CD14-positive monocyte (primary cell): ENCODE measurements at places on chromosomes 16 and 17. TPM values are rescaled to one million over a fixed set of nuclear protein-coding genes. Genes with fewer than 3 reads are reported as not detected.

The NMRAL1 gene
- 49.4 TPM for polyA plus RNA-seq

The ITGAX gene
- 71.3 TPM for polyA plus RNA-seq

The ZNF232 gene
- polyA plus RNA-seq = 3.0 TPM

The PARD6A gene
- 6.9 TPM for polyA plus RNA-seq

The GLIS2 gene
- polyA plus RNA-seq = not detected

The ITGAD gene
- polyA plus RNA-seq = not detected

The HSD11B2 gene
- not detected for polyA plus RNA-seq

The CLEC18A gene
- not detected for polyA plus RNA-seq

The PPY gene
- polyA plus RNA-seq = not detected

GRCh38 chr17:80957461-80957941 lies 34.1 kb upstream of the CHMP6 start:
- H3K27ac ChIP-seq = no peak overlapping the region
- no peak for DNase-seq
- no peaks in the 10 kb centered on the region for H3K27me3 ChIP-seq
- no peaks in the 10 kb centered on the region for H3K4me1 ChIP-seq

- DNase-seq = no peak
- H3K27ac ChIP-seq = no peak overlapping the region
- H3K36me3 ChIP-seq = no peaks in the 10 kb centered on the region
- H3K4me3 ChIP-seq = no peak overlapping the region
These were observed 13.3 kb upstream of the FOXF1 start for GRCh38 chr16:86496929-86497461.

- no peak for DNase-seq
- H3K4me3 ChIP-seq = no peak overlapping the region
- H3K4me1 ChIP-seq = no peaks in the 10 kb centered on the region
- H3K27ac ChIP-seq = no peak overlapping the region
These were observed 11.1 kb downstream of the ZNF385C start for GRCh38 chr17:42087042-42087701.

- no peaks in the 10 kb centered on the region for H3K27me3 ChIP-seq
- H3K4me1 ChIP-seq = no peaks in the 10 kb centered on the region
- no peak overlapping the region for H3K4me3 ChIP-seq
- DNase-seq = no peak
These were observed 187.6 kb downstream of the MYO1D start for GRCh38 chr17:32689348-32689747.

DNA sequence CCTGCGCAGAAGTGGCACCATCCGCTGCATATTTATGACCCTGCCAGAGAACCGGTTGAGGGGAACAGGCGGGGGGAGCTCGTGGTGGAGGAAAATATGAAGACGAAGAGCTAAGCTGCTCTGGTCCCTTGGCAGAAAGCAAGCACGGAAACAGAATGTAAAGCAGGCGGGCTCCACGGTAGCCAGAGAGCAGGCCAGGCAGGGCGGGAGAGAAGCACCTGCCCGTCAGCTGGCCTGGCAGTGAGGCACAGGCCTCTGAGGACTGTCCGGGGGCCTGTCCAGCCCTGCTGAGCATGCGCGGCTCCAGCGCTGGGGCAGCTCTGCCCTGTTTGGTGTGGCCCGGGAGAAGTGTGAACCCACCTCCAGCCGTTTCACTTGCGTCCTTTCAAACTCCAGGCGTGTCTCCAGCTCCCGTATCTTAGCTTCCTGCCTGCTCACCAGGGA lies 46.7 kb downstream of the PIPOX start:
- H3K4me3 ChIP-seq = no peak overlapping the region
- H3K4me1 ChIP-seq = no peaks in the 10 kb centered on the region
- no peak overlapping the region for H3K27ac ChIP-seq
- peaks cover 99% of the 10 kb centered on the region for H3K36me3 ChIP-seq

DNA sequence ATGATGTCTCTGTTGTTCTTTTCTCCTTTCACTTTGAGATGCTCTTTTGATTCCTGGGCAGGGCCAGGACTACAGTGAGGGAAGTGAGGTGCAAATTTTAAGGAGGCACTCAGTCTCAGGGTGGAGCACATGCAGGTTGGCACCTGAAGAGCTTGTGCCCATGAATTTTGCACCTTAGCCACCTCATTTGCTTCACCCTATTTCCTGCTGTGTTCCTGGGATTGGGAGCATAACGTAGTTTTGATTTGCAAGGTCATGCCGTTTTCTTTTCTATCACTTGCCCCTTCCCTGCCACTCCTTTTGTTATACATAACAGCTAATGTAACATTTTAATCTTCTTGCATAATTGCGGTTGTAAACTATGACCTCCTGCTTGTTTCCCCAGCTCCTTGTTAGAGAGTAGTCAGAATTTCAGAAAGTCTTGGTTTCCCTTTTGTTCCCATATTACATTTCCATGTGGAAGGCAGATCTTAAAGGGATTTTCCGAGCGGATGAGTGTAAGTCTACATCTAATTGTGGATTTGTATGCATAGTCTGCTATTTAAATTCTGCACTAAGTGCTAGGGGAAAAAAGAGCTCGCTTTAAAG lies 9.8 kb downstream of the PMFBP1 start:
- H3K27ac ChIP-seq = no peak overlapping the region
- no peaks in the 10 kb centered on the region for H3K4me1 ChIP-seq
- no peaks in the 10 kb centered on the region for H3K27me3 ChIP-seq
- DNase-seq = no peak
- H3K4me3 ChIP-seq = no peak overlapping the region

GRCh38 chr16:50329446-50330189 lies 39.2 kb downstream of the BRD7 start:
- no peak overlapping the region for H3K4me3 ChIP-seq
- peaks cover 62% of the 10 kb centered on the region for H3K36me3 ChIP-seq
- no peaks in the 10 kb centered on the region for H3K27me3 ChIP-seq
- no peaks in the 10 kb centered on the region for H3K4me1 ChIP-seq
- no peak for DNase-seq
- no peak overlapping the region for H3K27ac ChIP-seq

- no peaks in the 10 kb centered on the region for H3K36me3 ChIP-seq
- no peak overlapping the region for H3K27ac ChIP-seq
- peaks cover 16% of the 10 kb centered on the region for H3K27me3 ChIP-seq
- no peak overlapping the region for H3K4me3 ChIP-seq
These were observed 94.7 kb upstream of the TNRC6C start for GRCh38 chr17:77863814-77864161.

- no peaks in the 10 kb centered on the region for H3K27me3 ChIP-seq
- no peak overlapping the region for H3K27ac ChIP-seq
- H3K36me3 ChIP-seq = no peaks in the 10 kb centered on the region
- peak; percentile 18 for DNase-seq
- peaks cover 47% of the 10 kb centered on the region for H3K4me1 ChIP-seq
- no peak overlapping the region for H3K4me3 ChIP-seq
These were observed 151.7 kb upstream of the COX10 start for GRCh38 chr17:13917634-13918033.

- no peak overlapping the region for H3K27ac ChIP-seq
- no peaks in the 10 kb centered on the region for H3K27me3 ChIP-seq
- H3K4me3 ChIP-seq = no peak overlapping the region
- no peaks in the 10 kb centered on the region for H3K36me3 ChIP-seq
These were observed 56.4 kb downstream of the WWOX start for GRCh38 chr16:78155791-78156345.

GRCh38 chr16:82011199-82011641 lies at the start of gene SDR42E1:
Gene SDR42E1, minus strand, starts transcription at chr16:82011470. Its CDS starts 10,612 bp downstream, at chr16:82000858.
- DNase-seq = no peak
- H3K4me1 ChIP-seq = peaks cover 6% of the 10 kb centered on the region
- H3K27ac ChIP-seq = no peak within 1 kb of the TSS
- H3K27me3 ChIP-seq = peaks cover 20% of the 10 kb centered on the region

- no peak overlapping the region for H3K4me3 ChIP-seq
- H3K36me3 ChIP-seq = peaks cover 30% of the 10 kb centered on the region
- H3K4me1 ChIP-seq = peaks cover 55% of the 10 kb centered on the region
- no peaks in the 10 kb centered on the region for H3K27me3 ChIP-seq
- H3K27ac ChIP-seq = no peak overlapping the region
These were observed 3.0 kb downstream of the SECTM1 start for GRCh38 chr17:82330322-82331239.

DNA sequence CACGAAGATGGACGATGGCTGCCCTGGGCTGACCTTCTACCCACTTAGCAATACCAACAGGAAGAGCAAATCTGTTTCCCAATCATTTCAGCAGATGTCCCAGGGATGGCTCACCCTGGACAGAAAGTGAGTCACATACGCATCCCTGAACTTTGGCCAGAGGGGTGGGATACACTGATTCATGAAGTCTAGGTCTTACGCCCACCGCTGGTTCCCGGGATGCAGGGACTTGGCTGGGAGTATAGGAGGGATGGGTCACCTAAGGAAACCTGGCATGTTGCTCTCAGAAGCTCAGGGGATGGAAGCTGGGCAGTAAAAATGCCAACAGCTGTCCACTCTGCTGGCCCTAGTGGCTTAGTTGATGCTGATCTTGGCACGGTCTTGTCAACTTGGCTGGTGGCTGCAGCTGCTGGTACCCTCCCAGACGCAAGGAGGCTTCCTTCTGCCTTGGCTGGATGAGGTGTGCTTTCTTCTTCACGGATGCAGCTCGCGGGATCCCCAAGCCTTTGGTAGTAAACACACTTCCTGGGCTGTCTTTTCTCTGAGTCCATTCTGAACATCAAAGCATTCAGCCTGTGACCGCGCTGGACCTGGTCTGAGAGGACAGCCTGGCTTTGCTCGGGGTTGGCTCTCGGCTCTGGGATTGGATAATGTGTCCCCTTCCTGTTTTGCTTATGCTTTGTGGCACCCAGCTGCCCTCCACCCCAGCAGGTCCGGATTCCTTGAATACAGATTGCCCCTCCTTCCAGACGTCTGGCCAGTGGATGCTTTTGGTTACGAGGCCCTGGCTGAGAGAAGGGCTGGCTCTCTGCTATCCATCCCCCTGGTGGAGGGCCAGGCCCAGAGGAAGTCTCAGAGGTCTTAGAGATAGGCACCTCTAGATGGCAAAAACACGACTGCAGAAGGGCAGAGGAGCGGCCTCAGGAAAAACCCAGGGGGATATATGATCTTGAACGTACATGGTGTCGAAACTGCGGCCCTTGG lies 71.5 kb downstream of the RAP1GAP2 start:
- peaks cover 58% of the 10 kb centered on the region for H3K36me3 ChIP-seq
- no peak for DNase-seq
- no peak overlapping the region for H3K4me3 ChIP-seq
- H3K27me3 ChIP-seq = no peaks in the 10 kb centered on the region

GRCh38 chr17:410543-411401 lies 58.2 kb upstream of the RPH3AL start:
- no peaks in the 10 kb centered on the region for H3K36me3 ChIP-seq
- H3K4me3 ChIP-seq = peak overlapping the region; percentile 83
- peak overlapping the region; percentile 40 for H3K27ac ChIP-seq
- no peak for DNase-seq

DNA sequence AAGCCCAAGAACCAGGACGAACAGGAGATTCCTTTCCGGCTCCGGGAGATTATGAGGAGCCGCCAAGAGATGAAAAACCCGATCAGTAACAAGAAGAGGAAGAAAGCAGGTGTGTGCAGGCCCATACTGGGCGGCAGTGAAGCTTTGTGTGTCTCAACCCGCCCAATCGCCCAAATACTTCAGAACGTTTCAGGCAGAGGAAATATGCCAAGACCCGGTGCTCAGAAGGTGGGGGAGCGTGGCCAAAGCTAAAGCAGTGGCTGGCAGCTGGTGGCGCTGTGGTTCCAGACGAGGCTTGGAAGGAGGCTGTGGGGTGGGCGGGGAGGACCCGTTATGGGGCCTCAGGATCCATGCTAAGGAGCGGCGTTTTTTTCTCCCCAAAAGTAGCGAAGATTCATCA lies 1.2 kb downstream of the CCDC137 start:
- no peak overlapping the region for H3K27ac ChIP-seq
- H3K4me1 ChIP-seq = peaks cover 30% of the 10 kb centered on the region
- H3K27me3 ChIP-seq = no peaks in the 10 kb centered on the region
- H3K36me3 ChIP-seq = peaks cover 53% of the 10 kb centered on the region
- no peak overlapping the region for H3K4me3 ChIP-seq

GRCh38 chr17:5800131-5800530 lies 215.8 kb upstream of the NLRP1 start:
- no peak overlapping the region for H3K27ac ChIP-seq
- no peaks in the 10 kb centered on the region for H3K36me3 ChIP-seq
- H3K27me3 ChIP-seq = no peaks in the 10 kb centered on the region
- DNase-seq = no peak
- no peak overlapping the region for H3K4me3 ChIP-seq

- H3K36me3 ChIP-seq = peaks cover 75% of the 10 kb centered on the region
- H3K4me1 ChIP-seq = no peaks in the 10 kb centered on the region
- H3K27ac ChIP-seq = no peak overlapping the region
- DNase-seq = no peak
- H3K4me3 ChIP-seq = no peak overlapping the region
These were observed 10.2 kb upstream of the TXNDC11 start for GRCh38 chr16:11752856-11753255.

DNA sequence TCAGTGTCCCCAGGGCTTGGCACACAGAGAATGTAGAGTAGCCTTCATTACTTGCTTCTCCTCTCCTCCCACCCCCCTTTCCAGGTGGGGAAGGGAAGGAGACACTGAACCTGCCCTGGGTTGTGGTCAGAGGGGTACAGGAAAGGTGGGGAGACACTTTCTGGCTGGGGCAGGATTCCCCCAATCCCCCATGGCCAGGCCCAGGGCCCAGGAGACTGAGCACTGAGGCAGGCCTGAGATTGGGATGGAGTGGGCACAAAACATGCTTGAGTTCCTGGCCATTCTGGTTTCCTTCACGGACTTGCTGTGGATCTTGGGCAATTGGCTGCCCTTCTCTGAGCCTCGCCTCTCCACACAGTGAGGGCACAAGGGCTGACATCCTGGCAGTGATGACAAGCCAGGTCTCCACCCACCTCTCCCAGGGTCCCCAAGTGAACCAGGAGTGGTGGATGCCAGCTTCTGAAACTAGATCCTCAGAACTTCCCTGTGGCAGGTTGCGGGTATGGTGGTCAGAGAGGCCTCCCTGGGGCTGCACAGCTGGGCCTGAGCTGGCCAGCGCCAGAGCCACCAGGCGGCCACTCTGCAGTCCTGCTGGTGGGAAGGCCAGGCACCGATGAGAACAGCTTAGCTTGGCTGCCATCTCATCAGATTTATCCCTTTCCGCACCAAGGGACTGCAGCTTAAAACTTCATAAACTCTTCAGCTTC lies 9.3 kb downstream of the ZNF629 start:
- peaks cover 34% of the 10 kb centered on the region for H3K4me1 ChIP-seq
- no peaks in the 10 kb centered on the region for H3K27me3 ChIP-seq
- H3K36me3 ChIP-seq = peaks cover 25% of the 10 kb centered on the region
- no peak for DNase-seq
- H3K27ac ChIP-seq = no peak overlapping the region

- H3K27ac ChIP-seq = no peak overlapping the region
- no peak overlapping the region for H3K4me3 ChIP-seq
- no peaks in the 10 kb centered on the region for H3K36me3 ChIP-seq
- no peak for DNase-seq
These were observed 12.2 kb downstream of the RPL19 start for GRCh38 chr17:39212195-39212810.

GRCh38 chr17:72890711-72891110 lies 201.8 kb downstream of the SLC39A11 start:
- no peak for DNase-seq
- peaks cover 55% of the 10 kb centered on the region for H3K36me3 ChIP-seq
